ENCODE measurements at places on chromosomes 3 and 15.

DNA sequence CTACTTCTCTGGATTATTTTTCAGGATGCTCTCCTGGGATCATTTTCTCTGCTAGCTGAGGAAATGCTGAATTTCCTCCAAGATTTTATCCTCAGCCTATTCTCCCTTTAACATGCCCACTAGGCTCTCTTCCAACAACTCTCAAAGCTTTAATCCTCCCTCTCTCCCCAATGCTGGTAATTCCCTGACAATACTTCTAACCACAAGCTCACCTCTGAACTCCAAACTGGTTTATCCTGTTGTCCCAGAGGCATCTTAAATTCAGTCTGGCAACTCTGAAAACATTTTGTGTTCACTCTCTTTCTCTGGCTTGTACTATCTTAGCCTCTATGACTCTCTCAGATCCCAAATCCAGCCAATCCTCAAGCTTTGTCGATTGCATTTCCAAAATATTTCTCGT is 490.3 kb downstream of the MECOM start:
- no peak for DNase-seq

DNA sequence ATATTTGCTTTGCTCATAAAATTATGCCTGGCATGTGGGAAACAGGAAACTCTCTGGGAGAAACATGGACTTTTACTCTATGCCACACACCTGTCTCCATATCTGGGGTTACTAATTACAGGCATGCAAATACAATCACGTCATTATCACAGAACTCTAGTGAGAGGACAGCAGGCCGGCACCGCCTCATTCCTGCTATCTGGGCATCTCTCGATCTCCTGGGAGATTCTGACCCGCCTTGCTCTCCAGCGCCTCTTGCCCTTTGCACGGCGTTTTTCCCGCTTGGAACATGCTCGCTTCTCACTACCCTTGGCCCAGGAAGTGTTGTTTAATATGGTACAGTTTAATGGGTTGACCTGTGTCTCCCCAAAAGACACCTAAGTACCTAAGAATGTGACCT is 45.4 kb upstream of the PARL start:
- no peak for DNase-seq

- no peak for DNase-seq
These were observed 14.2 kb upstream of the CLEC3B start for GRCh38 chr3:45011756-45012508.

GRCh38 chr3:66477856-66478255 is 23.0 kb downstream of the LRIG1 start:
- no peak for DNase-seq

DNA sequence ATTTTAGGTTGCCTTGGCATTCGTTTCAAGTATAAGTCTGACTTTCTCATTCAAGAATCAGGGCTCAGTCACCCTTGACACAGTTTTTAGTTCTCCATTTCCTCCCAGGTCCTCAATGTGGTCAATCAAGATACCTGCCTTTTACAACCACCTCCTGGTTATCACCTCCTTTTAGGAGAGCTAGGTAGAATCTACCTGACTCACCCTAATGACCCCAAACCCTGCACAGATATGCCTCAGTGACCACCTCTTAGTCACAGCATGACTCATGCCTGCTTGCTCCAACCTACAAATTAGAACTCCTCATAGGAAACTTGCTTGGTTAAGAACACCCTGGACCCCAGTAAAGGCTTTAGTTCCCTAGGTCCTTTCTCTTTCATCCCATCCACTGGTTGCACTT is 22.5 kb downstream of the DMXL2 start:
- no peak for DNase-seq

DNA sequence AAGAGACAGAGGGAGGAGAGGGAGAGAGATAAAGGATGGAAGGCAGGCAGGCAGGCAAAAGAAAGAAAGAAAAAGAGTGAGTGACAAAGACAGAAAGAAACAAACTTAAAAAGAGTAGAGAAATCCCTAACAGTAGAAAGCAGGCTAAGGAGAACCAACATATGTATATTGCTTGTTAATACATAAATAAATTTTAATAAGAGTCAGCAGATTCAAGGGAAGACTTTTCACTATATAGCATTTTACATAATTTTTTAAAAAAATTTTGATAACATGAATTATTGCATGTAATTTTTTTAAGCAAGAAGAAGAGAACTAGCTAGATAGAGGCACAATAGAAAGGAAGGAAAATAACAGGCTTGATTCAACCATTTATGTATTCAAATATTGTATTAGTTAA is 291.6 kb downstream of the KCNH8 start:
- no peak for DNase-seq

All from C1 segment of cervical spinal cord (tissue), 14 donors.